Upper lobe of right lung (tissue), 1 donor: ENCODE measurements at places on chromosomes 3 and 15. TPM values are rescaled to one million over a fixed set of nuclear protein-coding genes. Genes with fewer than 3 reads are reported as not detected.

GRCh38 chr15:89828281-89829145, 13.9 kb upstream of the ANPEP start:
- peak; percentile 75 for DNase-seq
- H3K27ac ChIP-seq: peak overlapping the region; percentile 30
- H3K4me3 ChIP-seq: no peak overlapping the region

LXN gene
- 20.9 TPM for total RNA-seq

DNA sequence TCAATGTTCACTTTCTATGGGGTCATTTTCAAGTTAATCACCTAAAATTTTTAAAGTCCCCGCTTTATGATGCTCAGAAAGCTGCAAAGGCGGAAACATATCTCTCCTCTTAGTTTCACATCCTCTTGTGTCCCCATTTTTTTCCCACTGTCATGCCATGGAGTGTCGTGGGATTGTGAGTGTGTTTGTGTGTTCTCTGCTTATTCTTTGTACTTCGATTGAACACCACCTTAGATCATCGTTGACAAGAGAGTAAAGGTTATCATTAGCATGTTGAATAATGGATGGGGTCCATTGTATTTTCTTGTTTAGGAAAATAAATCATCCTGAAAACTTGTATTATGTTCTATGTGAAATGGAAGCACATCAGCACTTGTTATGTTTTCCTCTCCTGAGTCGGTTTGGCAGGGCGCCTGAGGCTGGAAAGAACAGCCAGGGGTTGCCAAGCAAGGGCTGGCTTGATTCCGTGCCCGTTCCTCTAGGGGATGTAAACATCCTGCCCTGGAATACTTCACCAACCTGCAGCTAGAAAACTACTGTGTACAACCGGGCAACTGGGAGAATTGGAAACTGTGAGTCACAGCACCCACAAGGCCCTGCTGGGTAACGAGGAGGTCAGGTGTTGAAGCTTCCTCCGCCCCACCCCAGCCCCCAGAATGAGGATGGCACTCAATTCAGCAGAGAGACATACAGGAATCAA, 67.2 kb downstream of the EIF4E3 start:
- peak overlapping the region; percentile 55 for H3K27ac ChIP-seq
- H3K36me3 ChIP-seq: no peaks in the 10 kb centered on the region

DNA sequence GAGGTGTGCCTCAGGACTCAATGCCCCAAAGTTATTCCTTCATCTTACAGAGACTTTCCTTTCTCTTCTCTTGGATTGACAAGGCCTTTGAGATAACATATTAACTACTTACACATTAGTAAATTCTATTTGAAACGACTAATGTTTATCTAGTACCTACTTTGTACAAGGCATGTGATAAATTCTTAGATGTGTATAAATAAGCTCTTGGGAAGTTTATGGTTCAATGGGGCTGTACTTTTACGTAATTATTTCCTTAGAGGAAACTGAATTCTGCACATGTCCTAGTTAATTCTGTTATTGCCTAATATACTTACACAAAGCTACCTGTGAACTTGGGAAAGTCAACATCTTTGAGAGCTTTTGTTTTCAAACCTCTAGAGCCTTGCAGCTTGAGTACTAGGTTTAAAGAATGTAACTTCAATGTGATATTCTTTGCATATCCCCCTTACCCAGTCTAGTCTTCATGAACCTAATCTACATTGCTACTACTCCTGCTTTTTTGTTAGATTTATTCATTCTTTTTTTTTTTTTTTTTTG, 58.5 kb upstream of the RAP2B start:
- no peak overlapping the region for H3K4me3 ChIP-seq
- no peaks in the 10 kb centered on the region for H3K36me3 ChIP-seq
- no peak for DNase-seq
- H3K27me3 ChIP-seq: no peaks in the 10 kb centered on the region
- H3K4me1 ChIP-seq: no peaks in the 10 kb centered on the region

SIAH2 gene
- total RNA-seq: 16.9 TPM

CLDN16 gene
- total RNA-seq: 0.14 TPM

DNA sequence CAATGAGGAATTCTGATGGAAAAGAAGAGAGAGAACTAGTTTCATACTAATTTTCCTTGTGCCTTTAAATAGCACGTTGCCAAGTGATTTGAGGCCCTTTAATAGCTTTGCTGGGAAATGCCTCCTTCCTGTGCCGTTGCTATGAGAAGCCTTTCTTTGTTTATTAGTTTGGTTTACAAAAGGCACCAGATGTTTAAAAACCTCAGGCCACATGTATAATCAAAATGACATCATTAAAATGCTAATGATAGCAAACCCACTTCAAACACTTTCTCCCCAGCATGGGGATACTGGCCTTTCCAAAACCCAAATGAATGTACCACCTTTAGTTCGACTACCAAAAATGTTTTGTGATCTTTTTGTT, 50.0 kb upstream of the TBC1D23 start:
- DNase-seq: no peak
- no peaks in the 10 kb centered on the region for H3K36me3 ChIP-seq
- peaks cover 14% of the 10 kb centered on the region for H3K4me1 ChIP-seq
- peak overlapping the region; percentile 78 for H3K27ac ChIP-seq
- H3K27me3 ChIP-seq: no peaks in the 10 kb centered on the region

GOLGA8R gene
- total RNA-seq: 5.3 TPM

TJP1 gene
- 147 TPM for total RNA-seq

SCG3 gene
- 0.17 TPM for total RNA-seq

DNA sequence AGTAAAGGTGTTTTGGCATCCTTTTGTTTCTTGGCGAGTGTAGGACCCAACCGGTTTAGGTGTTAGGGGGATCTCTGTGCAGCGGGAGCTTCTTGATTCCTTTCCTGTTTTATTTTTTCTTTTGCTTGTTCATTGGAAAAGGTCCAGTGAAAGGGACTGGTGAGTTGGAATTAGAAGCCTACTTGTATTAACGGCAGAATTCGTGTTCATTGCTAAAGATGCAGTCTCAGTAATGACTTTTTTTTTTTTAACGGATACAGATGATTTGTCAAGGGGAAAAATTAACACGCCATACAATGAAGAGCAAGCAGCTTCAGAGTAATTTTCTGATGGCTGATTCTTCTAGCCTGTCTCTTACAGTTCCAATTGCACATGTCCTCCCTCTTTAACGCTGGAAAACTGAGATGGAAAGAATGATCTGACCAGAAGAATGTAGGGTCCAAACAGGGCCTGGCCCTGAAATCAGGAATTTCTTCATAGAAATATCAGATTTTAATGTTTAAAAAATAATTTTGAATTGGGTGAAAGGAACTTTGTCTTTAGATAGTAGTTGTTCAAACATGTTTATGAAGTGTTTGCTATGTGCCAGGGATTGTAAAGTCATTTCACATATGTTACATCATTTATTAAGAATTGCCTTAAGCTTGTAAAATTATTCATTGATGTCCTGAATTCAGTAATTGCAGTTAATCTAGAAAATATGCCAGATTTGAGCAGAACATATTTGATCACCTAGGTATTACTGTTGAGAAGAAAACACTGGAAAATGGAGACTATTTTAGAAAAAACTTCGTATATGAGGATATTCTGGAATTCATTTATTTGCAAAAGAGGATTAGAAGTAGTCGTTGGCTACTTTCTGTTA, 1.4 kb downstream of the MAPK6 start:
- no peak for DNase-seq
- H3K4me3 ChIP-seq: peak overlapping the region; percentile 63
- H3K4me1 ChIP-seq: peaks cover 22% of the 10 kb centered on the region
- H3K36me3 ChIP-seq: no peaks in the 10 kb centered on the region
- no peaks in the 10 kb centered on the region for H3K27me3 ChIP-seq
- peak overlapping the region; percentile 89 for H3K27ac ChIP-seq
